ENCODE measurements at places on chromosomes 1 and 21.
A peak's percentile ranks its signal among the peaks of the same experiment; 100 is the strongest.

DNA sequence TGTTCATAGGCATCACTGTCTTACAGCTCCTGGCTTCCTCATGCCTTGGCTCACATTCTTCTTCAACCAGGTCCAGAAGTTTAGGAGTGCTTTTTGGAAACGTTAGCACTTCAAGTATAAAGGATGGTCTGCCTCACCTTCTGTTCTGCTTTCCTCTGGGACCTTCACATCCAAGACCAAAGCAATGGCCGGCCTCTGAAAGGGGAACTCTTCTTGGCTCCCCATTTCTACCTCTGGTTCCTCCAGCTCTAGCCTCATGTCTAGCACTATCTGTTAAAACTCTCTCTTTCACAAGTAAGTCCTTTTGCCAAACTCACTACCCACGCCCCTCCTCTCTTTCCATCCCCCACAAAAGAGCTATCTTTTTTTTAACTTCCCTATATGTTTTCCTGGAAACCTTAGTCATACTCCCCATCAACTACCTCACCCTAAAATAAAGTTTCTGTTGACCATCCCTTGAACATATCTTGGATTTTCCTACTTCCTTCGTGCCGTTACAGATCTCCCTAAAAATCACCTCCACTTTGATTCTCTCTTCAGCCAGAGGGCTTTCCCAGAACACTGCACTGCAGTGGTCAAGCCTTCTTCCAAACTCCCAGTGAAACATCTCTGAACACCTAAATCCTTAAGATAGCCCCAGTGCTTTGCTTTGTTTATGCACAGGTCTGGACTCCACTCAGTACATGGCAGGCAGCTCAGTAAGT lies 7.9 kb downstream of the SORT1 start:
- no peak for DNase-seq

- DNase-seq, result peak; percentile 71
Observed at GRCh38 chr1:197180252-197180878, 33.9 kb upstream of the ASPM start.

- peak; percentile 83 for DNase-seq
Observed at GRCh38 chr1:230986976-230987375, 8.1 kb downstream of the ARV1 start.

DNA sequence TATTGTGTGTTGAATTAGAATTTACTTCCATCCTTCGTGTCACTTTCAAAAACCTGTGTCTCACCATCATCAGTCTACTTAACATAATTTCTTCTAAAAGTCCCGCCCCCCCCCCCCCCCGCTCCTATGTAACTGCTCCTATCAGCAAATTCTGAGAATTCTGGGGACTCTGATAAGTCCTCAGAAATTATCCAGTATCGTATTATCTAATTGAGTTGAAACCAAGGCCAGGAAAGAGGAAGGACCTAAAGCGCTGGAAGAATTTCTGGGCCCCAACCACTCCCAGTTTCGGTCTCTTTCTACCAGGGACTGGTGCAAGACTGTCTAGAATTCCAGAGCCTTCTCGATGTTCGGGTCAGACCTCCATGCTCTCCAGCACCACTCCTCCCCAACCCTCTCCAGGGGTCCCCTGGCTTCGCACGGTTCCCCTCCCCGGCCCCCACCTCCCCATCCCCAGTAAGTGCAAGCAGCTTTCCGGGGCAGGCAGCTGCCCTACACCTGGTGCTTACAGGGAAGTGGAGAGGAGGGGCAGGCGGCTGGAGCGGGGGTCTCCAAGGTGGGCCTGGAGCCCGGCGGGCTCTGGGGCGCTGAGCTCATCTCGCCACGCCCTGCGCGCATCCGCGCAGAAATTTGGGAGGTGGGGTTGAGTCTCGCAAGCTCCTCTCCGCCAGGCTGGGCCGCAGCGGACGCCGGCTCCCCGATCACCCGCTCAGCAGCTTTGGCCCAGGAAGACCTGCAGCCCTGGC lies 16.0 kb upstream of the ZNF496 start:
- DNase-seq, result no peak

GRCh38 chr1:208450958-208451357 lies 206.8 kb upstream of the PLXNA2 start:
- no peak for DNase-seq
